ENCODE measurements at places on chromosomes 12 and 14.

GRCh38 chr12:25811656-25812126 lies 146.8 kb upstream of the RASSF8 start:
- DNase-seq: no peak

GRCh38 chr12:95385246-95386035 lies 88.5 kb upstream of the METAP2 start:
- DNase-seq: no peak

- DNase-seq: no peak
Measured at GRCh38 chr12:113241191-113242025, 20.1 kb downstream of the TPCN1 start.

DNA sequence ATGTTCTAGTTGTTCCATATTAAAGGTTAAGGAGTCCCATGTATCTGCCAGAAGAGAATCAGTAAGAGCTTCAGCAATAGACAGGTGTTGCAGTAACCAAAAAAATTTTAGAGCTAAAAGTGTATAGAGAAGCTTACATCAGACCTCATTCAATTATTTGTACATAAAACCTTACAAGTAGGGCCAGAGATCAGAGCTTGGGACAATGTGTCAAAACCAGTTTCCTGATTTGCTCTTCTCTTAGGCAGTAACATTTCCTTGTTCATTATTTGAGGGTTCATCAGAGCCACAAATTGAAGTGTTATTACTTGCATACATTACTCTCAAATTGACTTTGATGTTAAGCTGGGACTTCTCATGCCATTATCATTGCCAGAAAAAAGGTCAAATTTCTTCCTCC lies 55.5 kb upstream of the ATXN7L3B start:
- DNase-seq: no peak

DNA sequence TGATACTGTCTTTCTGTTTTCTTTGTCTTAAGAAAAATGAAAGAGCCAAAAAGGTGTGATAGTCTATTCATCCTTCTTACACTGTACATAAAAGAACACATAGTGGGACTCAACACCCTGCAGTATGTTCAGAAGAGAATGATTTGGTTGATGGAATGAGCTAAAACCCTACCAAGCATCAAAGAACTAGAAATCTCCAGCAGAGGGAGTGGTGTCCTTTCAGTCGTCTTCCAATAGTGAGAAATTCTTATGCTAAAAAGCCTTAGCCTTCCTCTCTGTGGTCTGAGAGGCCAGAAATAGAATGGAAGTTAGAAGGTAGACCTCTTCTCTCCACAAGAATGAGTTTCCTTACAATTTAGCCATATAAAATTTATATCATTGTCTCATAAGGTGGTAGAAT lies 393.4 kb upstream of the SEL1L start:
- DNase-seq: no peak

DNA sequence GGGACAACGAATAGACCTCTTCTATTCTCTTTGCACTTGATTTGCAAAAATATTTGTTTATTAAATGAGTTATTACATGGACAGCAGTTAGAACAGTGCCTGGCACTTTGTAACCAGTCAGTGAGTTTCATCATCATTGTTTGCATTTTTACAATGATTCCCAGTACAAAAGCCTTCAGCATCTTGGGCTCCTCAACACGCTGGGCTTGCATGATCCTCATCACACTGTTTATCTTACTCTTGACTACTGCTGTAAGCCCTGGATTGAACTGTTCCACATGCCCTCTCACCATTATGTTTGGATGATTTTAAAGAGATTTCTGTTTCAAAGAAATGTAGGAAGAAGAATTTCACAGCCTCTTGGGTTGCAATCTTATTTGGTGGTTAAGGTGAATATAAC lies 204.3 kb downstream of the PELI2 start:
- DNase-seq: no peak

GRCh38 chr14:54354096-54354495 lies 42.7 kb upstream of the CDKN3 start:
- no peak for DNase-seq

GRCh38 chr12:53241623-53242412 lies 9.8 kb upstream of the RARG start:
- no peak for DNase-seq

DNA sequence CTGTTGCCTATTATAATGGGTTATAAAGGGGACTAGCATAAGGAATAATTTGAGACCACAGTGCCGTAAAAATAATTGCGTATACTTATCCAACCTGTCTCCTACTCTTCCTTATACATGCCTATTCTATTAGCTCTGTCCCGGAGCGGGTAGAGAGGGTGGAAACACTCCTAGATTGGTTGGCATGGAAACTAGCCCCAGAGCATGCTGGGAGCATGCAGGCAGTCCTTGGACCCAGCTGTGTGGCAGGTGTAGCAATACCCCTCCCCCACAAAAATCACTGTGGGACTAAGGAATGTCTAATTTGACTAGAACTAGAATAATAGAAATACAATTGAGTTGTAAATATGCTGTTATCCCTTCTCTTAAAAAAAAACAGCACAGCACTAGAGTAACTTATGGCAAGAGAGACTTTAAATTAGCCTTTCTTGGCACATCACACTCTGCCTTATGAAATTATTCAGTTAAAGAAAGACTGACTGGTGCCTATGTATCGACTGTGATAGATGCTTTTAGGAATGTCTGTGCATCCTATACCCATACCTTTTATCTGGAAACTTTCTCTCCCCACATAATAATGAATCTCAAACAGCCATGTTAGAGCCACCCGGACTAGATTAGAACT lies 244.0 kb upstream of the DAAM1 start:
- no peak for DNase-seq

DNA sequence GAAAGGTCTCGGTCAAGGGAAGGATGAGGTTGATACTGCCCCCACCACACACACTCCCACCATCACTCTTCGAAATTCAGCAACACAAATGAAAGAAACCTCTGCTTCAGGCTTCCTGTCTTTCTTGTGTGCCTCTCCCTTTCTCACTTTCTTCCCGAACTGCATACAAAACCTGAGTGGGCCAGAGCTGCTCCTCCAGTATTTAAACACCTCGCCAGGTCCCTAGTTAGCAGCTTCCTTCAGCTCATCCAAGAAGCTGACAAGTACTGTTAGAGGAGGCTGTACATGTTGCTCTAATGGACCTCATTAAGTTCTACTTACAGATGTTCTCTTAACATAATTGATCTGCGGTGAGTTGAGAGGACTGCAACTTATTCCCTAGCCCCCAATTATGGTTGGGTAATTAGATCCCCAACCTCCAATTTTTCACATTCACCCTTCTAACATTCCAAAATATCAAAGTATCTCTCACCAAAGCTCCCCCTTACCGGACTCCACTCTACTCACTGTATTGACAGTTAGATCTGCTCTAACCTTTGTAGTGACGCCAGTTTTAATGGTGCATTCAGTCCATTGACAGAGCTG lies 4.1 kb upstream of the LMO3 start:
- no peak for DNase-seq

DNA sequence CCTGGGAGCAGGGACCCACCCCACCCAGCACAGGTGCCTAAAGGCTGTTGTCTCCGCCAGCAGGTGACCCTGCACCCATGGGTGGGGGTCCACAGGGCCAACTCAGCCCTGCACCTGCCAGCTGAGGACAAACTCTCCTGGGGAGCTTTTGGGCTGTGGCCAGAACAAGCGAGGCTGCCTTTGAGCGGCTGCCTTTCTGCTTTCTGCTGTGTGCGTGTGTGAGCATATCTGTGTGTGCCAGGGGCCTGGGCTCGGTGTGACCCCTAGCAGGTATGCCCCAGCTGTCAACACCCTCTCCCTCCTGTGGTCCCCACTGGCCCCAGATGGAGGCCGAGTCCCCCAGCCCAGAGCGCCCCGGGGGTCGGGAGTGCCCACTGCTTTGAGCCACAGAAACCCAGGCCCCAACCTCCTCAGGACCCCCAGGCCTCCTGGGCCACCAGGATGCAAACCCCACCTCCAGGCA lies 25.9 kb upstream of the GPR132 start:
- DNase-seq: no peak

DNA sequence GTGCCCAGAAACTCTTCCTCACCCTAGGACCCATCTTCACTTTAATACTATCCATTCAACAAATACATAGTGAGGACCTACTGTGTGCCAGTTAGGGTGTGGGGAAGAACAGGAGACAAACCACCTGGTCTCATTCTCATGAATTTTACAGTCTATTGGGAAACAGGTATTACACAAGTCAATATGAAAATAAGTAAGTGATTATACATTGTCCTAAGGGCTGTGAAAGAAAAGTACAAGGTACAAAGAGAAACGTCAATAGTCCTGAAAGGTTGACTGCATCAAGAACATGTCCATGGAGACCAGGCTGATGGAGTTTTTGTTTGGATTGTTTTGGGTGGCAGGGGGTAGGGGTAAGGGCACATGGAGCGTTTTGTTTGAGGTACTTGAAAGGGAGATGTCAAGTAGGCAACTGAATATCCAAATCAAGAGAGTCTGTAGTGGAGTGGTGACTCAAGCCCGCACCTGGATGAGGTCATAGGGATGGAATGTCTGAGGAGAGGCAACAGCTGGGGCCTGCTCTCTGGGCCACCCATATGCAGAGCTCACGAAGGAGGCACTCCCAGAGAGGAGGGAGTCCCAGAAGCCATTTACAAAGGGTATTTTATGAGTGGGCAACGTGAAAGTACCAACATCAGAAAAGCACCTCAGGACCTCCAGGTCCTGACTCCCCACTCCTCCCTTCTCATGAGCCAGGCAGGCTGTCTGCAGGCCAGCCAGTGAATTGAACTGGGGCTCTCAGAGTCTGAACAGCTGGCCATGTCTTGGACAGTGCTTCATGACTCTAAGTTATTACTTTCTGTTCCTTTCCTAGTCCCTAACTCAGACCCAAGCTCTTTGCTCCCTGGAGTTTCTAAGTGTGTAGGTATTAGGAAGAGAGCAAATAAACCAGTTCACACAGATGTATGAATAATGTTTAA lies 272.0 kb downstream of the ZFP36L1 start:
- DNase-seq: no peak

DNA sequence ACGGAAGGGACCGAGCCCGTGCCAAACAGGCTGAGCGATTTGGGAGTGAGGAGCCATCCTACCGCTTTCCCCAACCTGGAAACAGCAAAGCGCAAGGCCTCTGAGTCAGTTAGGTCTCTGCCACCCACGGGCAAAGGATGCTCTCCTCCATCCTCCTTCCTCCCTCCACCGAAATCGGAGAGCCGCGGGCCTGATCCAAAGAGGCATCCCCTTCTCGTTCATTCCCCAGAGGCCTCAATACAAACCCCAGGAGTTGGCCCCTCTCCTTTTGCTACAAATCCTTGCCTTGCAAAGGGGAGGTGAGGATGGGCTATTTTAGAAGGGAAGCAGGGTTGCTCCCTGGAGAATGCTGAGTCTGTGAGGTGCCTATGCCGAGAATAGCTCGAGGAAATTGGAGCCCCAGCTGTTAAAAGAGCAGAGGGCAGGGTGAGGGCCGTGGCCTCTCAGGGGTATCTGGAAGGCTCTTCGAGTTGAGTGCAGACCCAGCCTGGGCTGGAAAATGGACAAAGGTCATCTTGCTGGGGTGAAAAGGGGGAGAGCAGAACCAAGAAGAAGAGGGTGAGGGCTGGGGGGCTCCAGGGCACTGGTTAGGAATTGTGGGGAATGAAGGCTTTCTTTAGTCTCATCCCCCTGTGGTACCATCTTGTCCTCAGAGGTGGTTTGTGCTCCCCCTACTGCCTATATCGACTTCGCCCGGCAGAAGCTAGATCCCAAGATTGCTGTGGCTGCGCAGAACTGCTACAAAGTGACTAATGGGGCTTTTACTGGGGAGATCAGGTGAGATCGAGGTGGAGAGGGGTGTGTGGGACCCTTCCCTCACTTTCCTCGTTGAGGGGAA lies 1.1 kb downstream of the TPI1 start:
- no peak for DNase-seq

GRCh38 chr14:103100281-103101121 lies 6.0 kb downstream of the EXOC3L4 start:
- DNase-seq: no peak

DNA sequence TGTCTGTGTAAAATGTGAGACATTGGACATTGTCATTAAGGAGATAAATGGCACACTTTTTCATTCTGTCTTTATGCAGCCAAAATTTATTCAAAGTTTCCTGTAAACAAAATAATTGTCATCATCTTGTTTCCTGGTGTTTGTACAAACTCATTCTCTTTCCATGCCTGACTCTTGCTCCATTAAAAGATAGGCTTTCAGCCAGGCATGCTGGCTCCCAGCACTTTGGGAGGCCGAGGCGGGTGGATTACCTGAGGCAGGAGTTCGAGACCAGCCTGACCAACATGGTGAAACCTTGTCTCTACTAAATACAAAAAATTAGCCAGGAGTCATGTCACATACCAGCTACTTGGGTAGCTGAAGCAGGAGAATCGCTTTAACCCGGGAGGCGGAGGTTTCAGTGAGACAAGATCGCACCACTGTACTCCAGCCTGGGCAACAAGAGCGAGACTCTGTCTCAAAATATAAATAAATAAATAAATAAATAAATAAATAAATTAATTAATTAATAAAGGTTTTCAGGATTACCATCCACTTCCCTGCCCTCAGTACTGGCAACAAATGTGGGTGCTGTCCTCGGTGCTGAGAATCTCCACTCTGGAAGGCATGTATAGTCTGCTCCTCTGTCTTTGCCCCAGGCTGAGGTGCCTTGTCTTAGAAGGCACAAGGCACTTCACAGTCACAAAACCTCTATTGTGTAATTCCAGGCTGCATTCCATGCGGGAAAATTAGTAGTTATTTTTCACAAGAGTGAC lies 83.2 kb downstream of the PAH start:
- DNase-seq: no peak

GRCh38 chr12:54251667-54252284 lies 28.1 kb downstream of the CBX5 start:
- DNase-seq: no peak

DNA sequence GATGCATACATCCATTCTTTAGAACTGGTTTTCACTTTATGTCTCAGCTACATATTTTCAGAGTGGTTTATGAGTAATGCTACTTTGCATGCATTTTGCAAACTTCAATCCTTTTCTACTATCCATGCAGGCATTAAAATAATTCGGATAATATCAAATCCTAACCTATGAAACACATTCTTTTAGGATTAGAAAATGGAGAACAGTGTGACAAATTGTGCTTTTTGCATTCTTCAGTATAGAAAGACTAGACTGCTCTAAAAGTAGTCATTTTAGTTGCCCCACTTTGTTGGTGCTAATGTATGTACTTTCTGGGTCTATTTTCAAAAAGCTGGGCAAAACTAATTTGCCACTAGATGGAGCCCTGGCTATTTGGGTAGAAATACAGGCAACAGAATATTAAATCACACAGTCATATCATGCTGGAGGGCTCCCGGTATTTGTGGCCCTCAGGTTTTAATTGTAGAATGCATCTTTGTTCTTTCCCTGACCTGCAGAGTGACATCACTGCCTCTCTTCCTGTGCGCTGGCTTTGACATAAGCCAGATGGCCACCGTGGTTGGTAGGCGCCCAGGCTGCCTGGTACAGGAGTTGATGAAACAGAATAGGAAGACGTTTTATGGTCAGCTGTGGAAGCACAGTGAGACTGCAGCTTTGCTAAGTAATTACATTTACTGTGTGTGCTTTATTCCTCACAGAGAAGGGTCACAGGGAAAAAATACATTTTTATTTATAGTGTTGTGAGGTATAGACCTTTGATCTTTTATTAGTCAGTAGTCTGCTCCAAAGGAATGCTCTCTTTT lies 28.1 kb downstream of the MSRB3 start:
- DNase-seq: no peak

- DNase-seq: no peak
Measured at GRCh38 chr12:67302162-67302561, 33.0 kb downstream of the CAND1 start.

All from activated effector memory CD4-positive, alpha-beta T cell treated with Interleukin-2 at 50 U/mL for 16 hours (primary cell).